Foreskin keratinocyte (primary cell): ENCODE measurements at places on chromosomes 1 and 21. TPM values are rescaled to one million over a fixed set of nuclear protein-coding genes. Genes with fewer than 3 reads are reported as not detected.
A peak's percentile ranks its signal among the peaks of the same experiment; 100 is the strongest.

DNA sequence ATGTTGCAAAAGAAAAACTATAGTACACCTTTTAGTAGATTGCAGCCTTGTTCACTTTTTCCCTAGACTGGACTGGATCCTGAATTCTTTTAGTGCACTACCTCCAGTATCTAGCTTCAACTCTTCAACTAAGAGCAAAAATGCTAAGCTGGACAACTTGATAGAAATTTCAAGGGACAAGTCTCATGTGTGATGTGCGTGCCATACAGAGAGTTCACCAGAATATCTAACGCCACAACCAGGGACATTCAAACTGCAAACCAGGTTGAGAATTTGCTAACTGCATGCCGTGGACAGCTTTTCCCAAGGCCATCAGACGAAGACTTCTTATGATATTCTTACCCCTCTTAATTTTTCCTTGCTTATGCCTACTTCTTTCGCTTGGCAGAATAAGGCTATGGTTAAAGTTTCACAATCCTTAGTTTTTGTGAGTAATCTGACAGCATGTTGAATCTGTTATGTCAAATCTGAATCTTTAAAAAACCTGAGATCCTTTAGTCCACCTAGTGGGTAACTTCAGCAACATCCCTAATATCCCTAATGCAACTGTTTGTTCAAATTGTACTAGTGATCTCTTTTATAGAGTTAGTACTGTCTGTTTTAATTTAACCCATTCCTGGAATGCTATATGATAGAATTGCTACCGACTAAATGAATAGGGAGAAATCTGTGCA is 66.4 kb downstream of the DDAH1 start:
- DNase-seq, result peak; percentile 25

- no peak for DNase-seq
These were observed 3.9 kb upstream of the IFI44 start for GRCh38 chr1:78645723-78646122.

GRCh38 chr21:44413566-44414290 is 41.6 kb upstream of the LRRC3 start:
- no peak for DNase-seq

GRCh38 chr1:66403007-66403731 is 130.8 kb upstream of the SGIP1 start:
- DNase-seq, result no peak

DNA sequence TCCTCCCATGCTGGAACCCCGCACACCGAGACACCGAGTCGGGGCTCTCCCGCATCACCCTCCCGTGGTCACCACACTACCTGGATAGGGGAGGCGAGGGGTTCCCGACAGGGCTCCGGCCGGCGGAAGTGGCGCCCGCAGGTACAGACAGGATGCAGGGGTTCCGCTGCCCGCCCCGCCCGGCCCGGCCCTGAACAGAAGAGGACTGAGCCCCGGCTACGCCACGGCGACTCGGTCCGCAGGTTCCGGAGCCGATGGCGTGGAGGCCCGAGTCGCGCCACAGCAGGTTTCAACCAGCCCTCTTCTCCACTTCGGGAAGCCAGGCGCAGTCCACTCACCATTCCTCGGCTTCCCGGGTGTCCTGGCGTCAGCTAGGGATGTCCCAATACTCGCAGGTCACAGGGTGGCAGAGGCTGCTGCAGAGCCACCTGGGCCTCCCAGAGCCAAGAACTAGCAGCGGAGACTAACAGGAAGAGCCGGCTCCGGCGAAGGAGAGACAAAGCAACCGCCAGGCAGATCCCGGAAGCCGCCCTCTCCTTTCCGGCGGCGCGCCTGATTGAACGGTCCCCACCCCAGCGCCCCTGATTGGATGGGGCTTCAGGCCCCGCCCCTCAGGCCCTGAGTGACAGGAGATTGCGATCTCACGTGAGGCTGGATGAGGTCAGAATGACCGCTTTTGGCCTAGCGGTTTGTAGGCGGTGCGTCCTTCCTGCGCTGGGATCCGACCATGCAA is at the start of gene ZNF669:
TSS of gene ZNF669 (minus strand) at position 498 of the 733 bp plus-strand sequence. CDS start at position 341, 157 bp downstream.
- peak; percentile 90 for DNase-seq

DNA sequence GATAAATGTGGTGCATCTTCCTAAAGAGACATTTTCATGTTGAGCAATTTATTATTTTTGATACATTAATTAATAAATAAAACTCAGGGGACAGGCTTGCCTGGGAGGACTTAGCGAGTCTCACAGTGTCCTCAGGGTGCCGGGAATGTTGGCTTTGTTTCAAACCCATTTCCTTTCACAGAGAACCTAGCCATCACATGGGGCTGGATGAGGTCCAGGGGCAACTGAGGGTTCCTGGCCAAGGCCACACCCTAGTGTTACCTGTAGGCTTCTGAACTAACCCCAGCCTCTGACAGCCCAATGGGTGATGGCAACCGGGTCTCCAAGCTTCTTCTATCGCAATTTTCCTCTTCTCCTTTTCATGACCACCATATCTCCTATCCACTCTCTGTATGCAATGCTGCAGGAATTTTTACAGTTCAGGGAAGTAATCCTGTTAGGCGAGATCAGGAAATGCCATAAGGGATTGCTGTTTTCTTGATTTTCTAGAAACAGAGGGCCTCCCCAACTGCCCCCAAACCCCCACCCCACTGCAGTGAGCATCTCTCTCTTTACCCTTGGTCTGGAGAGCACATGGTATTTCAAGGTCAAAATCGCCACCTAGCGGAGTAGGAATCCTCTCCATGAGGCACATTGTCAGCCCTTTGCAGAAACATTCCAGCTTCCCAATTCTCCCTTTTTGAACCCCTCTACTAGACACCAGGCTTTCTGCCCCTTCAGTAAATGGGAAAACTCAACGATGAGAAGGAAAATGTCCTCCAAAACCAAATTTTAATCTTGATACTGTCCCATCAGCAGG is 22.1 kb upstream of the SMYD3 start:
- no peak for DNase-seq

DNA sequence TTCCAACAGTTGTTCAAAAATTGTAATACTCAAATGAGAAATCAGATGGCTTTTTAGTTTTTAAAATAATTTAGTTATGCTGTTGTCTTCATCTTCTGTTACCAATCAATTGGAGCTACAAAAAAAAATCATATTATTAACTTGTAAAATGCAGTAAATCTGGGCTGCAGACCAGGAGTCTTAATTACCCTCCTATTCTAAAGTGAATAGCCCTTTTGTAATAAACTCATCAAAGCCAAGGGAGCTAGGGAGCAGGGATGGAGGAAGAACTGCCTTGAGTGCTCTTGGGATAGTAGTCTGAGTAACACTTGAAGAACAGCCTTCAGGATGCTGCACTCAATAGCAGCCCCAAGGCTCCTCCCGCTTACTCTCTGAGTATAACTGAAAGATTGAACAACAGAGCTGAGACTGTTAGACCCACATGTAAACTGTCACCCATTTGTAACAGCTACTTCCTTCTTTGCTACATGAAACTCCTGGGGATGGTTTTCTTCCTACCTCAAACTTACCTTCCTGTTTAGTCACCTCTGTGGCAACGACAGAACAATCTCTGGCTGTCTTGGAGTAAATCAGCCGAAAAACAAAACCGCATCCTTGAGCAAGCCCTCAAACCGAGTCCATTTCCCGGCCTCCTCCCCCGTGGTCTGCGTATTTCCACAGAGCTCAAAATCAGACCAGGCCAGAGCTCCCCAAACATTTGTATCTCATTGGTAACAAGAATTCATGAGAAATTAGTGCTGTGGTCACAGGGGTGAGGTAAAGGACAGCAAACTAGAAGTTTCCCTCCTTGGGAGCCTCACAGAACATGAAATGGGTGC is 55.9 kb downstream of the CD58 start:
- no peak for DNase-seq

GRCh38 chr1:12709696-12710095 is 6.2 kb upstream of the AADACL3 start:
- DNase-seq, result peak; percentile 17

- no peak for DNase-seq
These were observed 23.9 kb downstream of the RUNX3 start for GRCh38 chr1:24905979-24906720.

DNA sequence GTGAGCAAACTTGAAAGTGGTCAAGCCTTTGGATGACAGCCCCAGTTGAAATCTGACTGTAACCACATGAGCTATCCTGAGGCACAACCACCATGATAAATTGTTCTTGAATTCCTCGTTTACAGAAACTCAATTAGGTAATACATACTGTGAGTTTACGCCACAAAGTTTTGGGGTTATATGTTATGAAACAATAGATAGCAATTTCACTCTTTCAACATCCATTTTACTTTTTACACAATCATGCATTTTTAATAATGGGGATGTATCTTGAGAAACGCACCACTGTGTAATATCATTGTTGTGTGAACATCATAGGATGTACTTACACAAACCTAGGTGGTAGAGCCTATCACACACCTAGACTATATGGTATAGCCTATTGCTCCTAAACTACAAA is 35.4 kb downstream of the OR2C3 start:
- DNase-seq, result no peak

Gene ARHGEF10L
- 2.5 and 3.4 TPM in 2 replicates for polyA plus RNA-seq

Gene OR2M3
- polyA plus RNA-seq, result not detected in 2 replicates

Gene ESRRG
- polyA plus RNA-seq, result 0.01 and 0.02 TPM in 2 replicates

Gene OPRD1
- not detected in 2 replicates for polyA plus RNA-seq

Gene COL16A1
- polyA plus RNA-seq, result 74.3 and 80.3 TPM in 2 replicates

Gene PLPPR5
- 0.17 and 0.23 TPM in 2 replicates for polyA plus RNA-seq
